ENCODE measurements at places on chromosomes 16 and 17.

- DNase-seq = no peak
Observed at GRCh38 chr16:83940630-83941378, 12.2 kb upstream of the OSGIN1 start.

DNA sequence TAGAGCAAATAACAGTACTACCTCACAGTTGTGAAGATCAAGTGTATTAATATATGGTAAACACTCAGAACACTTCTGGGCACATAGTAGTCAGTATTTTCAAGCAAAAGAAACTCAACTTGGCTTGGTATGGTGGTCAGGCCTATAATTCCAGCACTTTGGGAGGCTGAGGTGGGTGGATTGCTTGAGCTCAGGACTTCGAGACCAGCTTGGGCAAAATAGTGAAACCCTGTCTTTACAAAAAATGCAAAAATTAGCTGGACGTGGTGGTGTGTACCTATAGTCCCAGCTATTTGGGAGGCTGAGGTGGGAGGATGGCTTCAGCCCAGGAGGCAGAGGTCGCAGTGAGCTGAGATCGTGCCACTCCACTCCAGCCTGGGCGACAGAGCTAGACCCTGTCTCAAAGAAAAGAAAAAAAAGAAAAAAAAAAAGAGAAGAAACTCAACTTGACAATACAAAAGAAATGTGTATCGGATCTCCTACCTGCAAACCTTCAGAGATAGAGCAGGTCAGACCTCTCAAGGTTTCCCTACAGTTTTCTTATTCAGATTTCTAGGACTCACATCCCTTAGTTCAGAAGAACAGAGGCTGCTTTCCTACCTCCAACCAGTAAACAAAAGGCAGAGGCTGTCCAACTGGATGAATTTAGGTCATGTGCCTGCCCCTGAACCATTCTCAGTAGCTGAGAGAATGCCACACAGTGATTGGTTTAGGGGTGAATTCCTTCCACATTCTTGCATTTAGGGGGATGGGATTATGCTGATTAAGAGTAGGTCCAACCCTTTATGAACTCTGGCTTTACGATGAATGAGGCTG lies 1.7 kb upstream of the KPNA2 start:
- peak; percentile 51 for DNase-seq

DNA sequence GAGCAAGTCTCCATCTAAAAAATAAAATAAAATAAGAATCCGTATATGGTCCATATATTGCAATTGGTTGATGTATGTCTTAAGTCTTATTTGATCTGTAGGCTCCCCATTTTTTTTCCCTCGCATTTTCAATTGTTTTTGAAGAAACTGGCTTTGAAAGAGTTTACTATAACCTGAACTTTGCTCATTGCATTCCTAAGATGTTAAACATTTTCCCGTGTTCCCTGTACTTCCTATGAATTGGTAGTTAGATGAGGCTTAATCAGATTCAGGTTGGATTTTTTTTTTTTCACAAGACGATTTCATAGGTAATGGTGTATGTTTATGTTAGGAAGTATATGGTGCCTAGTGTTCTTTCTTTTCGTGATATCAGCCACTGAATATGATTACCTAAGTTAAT lies 3.3 kb downstream of the LRRC36 start:
- no peak for DNase-seq

GRCh38 chr17:83183951-83184506 lies 104.6 kb downstream of the METRNL start:
- DNase-seq = no peak

DNA sequence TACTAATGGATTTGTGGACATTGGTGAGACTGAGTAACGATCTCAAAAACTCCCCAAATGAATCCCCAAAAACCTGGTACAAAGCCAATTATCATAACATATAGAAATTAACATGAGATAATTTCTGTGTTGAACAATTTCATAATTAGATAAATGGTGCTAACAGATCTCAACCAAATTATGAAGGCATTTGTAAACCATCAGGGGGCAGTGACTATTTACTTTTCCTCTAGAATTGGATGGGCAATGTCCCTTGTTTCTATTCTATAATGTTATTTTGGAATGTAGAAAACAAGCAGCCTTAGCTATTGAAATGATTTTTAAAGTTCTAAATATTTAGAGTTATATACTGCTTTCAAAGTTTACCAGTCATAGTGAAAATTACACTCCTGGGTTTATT lies 57.8 kb downstream of the MYH10 start:
- no peak for DNase-seq

DNA sequence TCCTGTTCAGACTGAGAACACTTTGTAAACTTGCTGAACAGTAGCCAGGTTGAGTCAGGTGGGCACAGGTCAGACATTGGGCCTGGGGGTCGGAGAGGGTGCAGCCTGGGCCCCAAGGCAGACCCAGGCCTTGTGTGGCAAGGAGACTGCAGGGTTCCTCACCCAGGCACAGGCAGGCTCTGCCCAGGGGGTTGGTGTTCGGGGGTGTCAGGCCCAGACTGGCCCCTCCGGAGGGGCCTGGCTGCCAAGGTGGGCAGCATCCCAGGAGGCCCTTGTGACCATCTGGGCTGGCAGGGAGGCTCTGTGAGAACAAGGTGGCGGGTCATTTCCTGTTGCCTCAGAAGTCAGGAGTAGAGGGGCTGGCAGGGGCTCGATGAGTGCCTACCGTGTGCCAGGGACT lies 585 bp upstream of the MYO15A start:
- DNase-seq = no peak

DNA sequence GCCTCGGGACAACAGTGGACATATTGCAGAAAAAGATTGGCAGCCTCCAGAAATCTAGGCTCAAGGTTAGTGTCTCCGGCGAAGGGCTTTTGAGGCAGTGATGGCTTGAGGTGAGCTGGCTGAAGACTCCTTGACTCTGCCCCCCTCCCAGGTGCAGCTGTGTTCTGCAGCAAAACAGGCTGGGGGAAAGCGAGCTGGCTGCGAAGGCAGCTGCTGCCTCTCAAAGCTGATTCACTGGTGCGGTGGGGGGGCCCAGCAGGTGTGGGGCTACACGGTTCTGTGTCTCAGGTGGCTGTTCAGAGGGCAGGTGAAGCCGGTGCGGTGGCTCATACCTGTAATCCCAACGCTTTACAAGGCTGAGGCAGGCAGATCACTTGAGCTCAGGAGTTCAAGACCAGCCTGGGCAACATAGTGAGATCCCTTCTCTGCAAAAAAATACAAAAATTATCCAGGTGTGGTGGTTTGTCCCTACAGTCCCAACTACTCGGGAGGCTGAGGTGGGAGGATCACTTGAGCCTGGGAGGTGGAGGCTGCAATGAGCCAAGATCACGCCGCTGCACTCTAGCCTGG lies 22.9 kb downstream of the C16orf96 start:
- no peak for DNase-seq

GRCh38 chr16:72805486-72805885 lies 242.4 kb downstream of the ZFHX3 start:
- DNase-seq = no peak

DNA sequence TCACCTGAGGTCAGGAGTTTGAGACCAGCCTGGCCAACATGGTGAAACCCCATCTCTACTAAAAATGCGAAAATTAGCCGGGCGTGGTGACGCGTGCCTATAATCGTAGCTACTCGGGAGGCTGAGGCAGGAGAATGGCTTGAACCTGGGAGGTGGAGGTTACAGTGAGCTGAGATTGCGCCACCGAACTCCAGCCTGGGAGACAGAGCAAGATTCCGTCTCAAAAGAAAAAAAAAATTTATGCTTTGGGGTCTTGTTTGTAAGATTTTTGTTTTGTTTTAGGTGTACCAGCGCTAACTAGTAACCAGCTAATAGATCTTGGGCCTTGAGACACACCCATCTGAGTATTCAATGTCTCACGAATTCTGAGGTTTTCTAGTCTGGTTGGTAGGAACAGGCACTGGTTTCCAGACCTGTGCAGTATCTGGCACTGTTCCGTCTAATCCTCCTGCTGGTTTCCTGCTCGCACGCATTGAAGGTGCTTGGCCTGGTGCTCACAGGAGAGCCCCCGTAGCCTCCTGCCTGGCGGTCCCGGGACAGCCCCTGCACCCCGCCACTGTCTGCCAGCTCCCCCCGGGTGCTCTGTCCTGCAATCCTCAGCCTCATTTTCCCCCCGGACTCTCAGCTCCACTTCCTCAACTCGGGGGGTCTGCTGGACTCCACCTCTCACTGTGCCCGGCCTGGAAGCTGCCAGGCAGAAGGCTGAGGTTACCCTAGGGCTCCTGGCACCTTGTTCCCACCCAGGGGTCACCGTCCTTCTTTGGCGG lies 10.6 kb upstream of the DUS1L start:
- DNase-seq = no peak

- DNase-seq = peak; percentile 47
Observed at GRCh38 chr17:60506312-60506711, 19.7 kb downstream of the APPBP2 start.

DNA sequence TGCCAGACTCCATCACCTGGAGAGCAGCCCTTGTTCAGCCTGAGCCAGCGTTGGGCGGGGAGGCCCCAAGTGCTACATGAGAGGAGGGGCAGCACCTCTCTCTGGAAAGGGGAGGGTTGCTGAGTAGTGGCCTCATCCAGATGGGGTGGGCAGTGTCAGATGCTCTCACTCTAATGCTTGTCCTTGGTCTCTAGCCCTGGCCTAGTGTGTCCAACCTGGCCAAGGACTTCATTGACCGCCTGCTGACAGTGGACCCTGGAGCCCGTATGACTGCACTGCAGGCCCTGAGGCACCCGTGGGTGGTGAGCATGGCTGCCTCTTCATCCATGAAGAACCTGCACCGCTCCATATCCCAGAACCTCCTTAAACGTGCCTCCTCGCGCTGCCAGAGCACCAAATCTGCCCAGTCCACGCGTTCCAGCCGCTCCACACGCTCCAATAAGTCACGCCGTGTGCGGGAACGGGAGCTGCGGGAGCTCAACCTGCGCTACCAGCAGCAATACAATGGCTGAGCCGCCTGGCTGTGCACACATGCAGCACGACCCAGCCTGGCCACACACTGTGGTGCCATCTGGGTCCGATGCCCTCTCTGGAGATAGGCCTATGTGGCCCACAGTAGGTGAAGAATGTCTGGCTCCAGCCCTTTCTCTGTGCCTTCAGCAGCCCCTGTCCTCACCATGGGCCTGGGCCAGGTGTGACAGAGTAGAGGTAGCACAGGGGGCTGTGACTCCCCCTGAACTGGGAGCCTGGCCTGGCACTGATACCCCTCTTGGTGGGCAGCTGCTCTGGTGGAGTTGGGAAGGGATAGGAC lies 4.3 kb downstream of the CTRL start:
- no peak for DNase-seq

GRCh38 chr17:45784741-45785479 lies 790 bp downstream of the CRHR1 start:
- no peak for DNase-seq

DNA sequence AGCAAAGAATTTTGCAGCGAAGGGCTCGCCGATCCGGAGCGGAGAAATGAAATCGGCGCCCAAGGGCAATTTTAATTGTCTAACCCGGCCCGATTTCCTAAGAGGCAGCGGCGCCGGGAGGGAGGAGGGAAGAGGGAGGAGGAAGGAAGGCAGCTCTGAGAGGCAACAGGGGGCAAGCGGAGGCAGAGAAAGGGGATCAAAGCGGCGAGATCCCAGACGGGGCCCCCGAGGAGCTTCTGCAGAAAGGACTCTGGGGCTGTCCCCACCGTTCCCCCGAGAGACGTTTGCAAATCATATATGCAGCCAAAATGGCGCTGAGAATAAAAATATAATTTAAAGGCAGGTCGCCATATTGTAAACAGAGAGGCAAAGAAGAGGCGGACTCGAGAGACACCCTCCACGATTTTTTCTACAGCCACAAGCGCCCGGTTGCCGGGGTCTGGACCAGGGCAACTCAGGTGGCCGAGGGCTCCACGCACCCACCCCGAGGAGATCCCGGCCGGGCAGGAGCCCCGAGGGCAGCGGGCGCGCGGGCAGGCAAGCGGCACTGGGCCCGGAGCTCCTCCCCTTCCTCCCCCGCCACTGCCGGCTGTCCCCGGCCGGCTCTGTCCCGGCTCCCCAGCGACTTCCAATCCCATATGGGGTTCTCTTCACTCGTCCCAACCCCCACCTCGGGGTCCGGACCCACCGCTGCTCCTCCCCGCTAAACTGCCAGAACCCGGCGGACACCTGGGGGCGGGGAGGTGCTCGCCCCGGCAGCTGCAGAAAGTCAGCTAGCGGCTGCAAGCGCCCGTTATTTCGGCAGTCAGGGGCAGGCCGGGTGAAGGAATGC lies 1.9 kb downstream of the PHF12 start:
- no peak for DNase-seq

DNA sequence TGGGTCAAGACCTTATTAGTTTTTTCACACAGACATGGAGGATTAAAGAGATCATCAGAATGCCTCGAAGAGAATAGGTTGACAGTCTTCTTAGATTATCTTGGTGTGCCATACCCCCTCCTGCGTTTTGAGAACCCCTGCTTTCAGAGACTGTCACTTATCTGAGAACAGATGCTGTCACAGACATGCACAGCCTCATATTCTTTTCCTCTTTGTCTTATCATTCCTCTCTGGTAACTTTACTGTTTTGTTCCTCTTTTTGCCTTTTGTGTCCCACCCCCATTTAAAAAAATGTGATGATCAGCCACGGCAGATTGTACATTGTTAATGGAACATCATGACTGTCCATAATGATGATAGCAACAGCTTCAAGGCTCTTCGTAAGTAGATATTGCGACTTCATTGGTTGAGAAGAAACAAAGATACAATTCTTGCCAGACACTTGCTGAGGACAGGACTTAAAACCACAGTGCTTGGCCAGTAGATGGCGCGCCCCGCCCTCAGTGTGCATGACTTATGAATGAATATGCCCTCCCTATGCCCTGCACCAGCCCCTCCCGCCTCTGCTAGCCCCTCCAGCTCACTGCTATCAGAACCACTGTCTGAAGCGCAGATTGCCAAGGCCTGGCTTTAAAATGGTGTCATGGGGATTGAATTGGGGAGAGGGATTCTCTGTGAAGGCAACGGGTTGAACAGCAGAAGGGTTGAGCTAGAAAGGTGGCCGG lies 2.6 kb upstream of the PITPNC1 start:
- DNase-seq = peak; percentile 52

DNA sequence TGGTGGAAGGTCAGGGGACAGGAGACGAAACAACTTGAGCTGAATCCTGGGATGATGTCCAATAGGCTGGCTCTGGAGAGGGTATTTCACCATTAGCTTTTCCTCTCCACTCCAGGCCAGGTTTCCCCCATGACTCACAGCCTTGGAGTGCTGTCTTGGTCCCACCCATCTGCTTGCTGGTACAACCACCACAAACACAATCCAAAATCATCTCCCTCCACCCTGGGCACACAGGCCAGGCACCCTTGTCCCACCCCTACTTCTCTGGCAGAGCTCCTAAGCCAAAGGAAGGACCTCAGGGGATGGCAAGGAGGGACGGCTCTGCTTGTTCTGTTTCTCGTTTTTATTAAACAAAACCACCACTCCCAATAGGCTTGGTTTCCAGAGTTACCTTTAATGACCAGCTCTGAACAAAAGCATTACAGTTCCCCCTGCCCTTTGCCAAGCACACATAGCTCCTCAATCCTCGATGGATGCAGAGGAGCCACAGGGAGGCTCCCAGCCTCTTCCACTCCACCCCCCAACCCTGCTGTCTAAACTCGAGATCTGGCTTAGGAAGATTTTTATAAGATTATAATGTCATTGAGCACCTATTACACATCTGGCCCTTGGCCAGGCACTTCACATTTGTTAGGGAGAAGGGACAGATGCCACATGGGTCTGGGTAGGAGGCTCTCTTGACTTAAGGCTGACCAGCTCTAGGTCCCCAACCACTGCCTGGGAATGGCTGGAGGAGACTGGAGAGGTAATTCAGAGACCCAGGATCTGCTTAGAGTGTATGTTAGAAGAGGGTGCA lies 13.3 kb downstream of the CAVIN1 start:
- DNase-seq = peak; percentile 49

- DNase-seq = no peak
Observed at GRCh38 chr17:74253036-74253435, 21.0 kb upstream of the DNAI2 start.

Data from fibroblast of skin of left quadriceps (primary cell).